IMR-90 (cell line): ENCODE measurements at places on chromosomes 1 and 21. TPM values are rescaled to one million over a fixed set of nuclear protein-coding genes. Genes with fewer than 3 reads are reported as not detected.

GRCh38 chr1:87150143-87150542, 178.5 kb upstream of the LMO4 start:
- DNase-seq: no peak

DNA sequence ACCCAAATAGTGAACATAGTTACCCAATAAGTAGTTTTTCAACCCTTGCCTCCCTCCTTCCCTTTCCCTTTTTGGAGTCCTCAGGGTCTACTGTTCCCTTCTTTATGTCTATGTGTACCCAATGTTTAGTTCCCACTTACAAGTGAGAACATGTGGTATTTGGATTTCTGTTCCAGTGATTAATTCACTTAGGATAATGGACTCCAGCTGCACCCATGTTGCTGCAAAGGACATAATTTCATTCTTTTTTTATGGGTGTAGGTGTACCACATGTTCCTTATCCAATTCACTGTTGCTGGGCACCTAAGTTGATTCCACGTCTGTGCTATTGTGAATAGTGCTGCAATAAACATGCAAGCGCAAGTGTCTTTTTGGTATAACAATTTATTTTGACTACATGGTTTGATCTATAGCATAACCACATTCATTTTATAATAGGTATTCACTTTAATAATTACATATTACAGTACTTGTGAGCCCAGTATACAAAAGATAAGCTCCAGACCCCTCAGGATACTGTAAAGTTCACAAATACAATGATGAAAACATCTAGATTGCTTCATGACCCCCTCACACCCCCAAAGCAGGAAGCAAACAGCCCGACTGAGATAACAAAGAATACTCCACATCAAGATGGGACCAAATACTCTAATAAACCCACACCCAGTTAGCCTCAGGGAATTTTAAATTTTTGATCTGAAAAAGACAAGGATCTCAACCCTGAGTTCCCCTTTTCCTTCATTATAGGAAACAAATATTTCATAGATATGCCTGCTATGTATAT, 45.3 kb downstream of the PUM1 start:
- DNase-seq: no peak

DNA sequence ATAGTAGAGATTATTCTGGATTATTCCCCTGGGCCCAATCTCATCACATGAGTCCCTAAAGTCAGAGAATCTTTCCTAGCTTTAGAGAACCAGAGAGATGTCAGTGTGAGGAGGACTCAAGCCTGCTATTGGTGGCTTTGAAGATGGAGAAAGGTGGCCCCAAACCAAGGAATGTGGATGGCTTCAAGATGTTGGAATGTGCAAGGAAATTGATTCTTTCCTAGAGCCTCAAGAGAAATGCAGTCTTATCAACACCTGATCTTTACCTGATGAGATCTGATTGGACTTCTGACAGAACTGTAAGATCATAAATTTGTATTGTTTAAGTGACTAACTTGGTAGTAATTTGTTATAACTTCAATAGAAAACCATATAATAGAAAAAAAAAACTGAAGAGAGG, 51.0 kb downstream of the NME7 start:
- DNase-seq: no peak

- DNase-seq: no peak
Measured at GRCh38 chr1:79044974-79045650, 38.6 kb upstream of the ADGRL4 start.

GRCh38 chr1:178633056-178633455, 92.0 kb upstream of the RALGPS2 start:
- peak; percentile 95 for DNase-seq

DNA sequence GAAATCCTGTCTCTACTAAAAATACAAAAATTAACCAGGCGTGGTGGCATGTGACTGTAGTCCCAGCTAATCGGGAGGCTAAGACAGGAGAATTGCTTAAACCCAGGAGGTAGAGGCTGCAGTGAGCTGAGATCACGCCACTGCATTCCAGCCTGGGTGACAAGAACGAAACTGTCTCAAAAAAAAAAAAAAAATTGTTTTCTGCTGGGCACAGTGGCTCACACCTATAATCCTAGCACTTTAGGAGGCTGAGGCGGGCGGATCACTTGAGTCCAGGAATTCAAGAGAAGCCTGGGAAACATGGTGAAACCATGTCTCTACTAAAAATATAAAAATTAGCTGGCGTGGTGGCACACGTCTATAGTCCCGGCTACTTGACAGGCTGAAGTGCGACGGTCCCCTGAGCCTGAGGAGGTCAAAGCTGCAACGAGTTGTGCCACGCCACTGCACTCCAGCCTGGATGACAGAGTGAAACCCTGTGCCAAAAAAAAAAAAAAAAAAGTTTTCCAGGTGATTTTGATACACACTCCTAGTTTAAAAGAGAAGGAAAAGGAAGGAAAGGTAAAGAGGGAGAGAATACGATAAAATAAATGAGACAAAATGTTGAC, 31.7 kb downstream of the ABL2 start:
- no peak for DNase-seq

DNA sequence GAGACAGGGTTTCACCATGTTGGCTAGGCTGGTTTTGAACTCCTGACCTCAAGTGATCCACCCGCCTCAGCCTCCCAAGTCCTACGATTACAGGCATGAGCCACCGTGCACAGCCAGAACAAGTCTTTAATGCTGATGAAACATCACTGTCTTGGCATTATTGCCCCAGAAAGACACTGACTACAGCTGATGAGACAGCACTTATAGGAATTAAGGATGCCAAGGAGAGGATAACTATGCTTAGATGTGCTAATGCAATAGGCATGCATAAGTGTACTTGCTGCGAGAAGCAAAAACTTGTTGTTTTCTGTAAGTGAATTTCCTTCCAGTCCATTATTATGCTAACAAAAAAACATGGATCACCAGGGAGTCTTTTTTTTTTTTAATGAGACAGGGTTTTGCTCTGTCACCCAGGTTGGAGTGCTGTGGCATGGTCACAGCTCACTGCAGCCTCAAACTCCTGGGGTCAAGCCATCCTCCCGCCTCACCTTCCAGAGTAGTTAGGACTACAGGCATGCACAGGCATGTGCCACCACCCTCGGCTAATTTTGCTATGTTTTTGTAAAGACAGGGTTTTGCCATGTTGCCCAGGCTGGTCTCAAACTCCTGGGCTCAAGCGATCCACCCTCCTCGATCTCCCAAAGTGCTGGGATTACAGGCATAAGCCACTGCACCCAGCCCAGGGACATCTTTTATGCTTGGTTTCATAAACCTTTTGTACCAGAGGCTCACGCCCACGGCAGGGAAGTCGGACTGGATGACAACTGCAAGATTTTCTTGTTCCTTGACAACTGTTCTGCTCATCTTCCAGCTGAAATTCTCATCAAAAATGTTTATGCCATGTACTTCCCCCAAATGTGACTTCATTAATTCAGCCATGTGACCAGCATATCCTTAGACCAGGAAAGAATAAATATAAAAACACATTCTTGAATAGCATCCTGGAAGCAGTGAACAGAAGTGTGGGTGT, 23.1 kb downstream of the RHEX start:
- DNase-seq: peak; percentile 43

- no peak for DNase-seq
Measured at GRCh38 chr1:38477811-38478210, 381.8 kb downstream of the RRAGC start.

DNA sequence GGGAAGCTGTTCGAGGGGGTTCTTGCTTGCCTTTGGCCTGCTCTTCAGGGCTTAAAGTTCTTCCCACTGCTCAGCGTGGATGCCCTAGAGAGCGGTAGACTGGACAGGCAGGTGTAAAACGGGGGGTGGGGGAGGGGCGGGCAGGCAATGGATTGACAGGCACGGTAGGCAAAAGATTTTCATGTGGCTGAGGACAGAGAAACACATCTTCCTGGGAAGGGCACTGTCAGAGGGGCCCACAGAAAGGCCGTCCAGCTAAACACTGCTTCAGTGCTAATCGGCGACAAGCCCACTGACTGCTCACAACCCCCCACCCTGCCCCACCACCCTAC, 412 bp downstream of the ABCA4 start:
- DNase-seq: no peak

- DNase-seq: no peak
Measured at GRCh38 chr1:61135291-61135690, 52.9 kb downstream of the NFIA start.

GRCh38 chr1:66197785-66198184, 336.2 kb upstream of the SGIP1 start:
- DNase-seq: no peak

DNA sequence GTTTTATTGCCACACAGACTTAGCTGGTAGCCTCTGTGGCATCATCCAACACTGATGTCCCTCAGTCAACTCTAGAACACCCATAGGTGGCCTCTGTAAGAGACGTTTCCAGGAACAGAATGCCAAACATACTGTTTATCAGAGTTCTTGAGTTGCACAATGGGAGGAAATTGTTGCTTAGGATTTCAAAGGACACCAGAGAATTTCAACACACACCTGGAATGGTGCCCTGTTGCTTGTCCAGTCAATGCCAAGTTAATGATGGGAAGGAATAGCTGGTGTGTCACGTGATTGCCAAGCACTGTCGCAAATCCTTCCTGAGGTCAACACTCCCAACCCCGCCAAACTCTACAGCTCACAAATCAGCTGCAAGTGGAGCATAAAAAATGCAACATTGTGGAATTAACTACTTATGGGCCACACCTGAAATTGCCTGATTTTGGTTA, 28.6 kb upstream of the DUSP23 start:
- peak; percentile 4 for DNase-seq

DNA sequence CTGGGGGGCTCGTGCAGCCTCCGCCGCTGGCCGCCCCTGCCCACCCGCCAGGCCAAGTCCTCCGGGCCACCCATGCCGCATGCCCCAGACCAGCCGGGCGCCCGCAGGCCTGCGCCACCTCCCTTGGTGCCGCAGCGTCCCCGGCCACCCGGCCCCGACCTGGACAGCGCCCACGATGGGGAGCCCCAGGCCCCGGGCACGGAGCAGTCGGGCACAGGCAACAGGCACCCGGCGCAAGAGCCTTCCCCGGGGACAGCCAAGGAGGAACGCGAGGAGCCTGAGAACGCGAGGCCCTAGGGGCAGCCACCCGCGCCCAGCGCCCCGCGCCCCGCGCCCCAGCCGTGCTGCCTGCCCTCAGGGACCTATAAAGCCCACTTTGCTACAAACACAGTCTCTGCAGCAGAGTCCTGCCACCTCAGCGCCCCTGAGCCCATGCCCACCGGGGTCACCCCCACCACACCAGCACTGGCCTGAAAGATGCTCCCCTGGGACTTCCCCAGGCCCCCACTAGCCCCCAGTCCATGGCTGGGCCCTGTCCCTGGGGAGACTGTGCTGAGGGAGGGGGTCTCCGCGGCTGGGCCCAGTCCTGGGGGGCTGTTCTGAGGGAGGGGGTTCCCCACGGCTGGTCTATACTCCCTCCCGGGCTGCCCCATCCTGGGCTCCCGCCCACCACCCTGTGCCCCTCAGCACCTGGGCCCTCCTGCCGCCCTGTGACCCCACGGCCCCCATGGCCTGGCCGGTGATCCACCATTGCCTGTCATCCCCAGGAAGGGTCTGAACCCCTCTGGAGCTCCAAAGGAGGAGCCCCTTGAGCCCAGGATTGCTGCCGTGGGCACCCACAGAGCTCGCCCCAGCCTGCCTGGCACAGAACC, 8.6 kb downstream of the TNFRSF18 start:
- no peak for DNase-seq

GRCh38 chr1:116219651-116220434, 108.6 kb downstream of the MAB21L3 start:
- no peak for DNase-seq

DNA sequence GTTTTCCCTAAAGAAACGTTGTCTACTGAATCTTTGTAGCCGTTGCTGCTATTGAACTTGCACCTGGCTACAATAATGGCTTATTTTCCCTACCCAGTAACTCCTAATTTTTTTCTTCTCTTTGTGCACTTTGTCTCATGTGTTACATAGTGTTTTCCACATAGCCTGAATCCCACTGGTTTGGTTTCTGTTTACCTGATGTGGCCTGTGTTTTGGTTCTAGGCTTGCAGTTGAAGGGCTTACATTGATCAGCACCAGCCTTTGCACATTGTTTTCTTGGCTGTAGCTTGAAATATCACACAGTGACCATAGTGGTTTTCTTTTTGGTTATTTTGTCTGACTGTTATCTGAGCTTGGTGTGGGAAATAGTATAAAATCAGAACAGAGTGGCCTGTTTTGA, 29.5 kb downstream of the ST3GAL3 start:
- no peak for DNase-seq

GRCh38 chr1:116680752-116681151, 13.2 kb upstream of the IGSF3 start:
- DNase-seq: no peak

- peak; percentile 79 for DNase-seq
Measured at GRCh38 chr21:35390013-35390776, 341.1 kb upstream of the RUNX1 start.

DNA sequence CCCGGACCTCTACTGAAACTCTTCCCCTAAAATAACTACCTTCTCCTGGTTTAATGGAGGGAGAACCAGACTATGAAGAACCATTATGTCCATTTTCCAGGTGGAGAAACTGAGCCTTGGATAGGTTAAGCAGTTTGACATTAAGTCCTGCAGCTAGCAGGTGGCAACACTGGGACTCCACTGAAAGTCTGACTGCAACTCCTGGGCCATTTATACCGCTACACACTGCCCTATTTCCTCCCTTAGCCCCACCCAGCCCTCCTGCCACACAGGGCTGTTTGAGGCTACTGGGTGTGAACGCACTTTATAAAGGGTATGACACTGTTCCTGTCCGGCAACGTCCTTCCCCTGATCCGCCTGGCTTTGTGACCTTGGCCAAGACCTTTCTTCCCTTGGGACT, 511 bp upstream of the INPP5B start:
- no peak for DNase-seq

GRCh38 chr1:21921100-21921875, 15.8 kb downstream of the HSPG2 start:
- DNase-seq: no peak

GRCh38 chr1:232600424-232601258, 29.3 kb downstream of the SIPA1L2 start:
- peak; percentile 58 for DNase-seq

- no peak for DNase-seq
Measured at GRCh38 chr1:101748077-101748476, 248.6 kb downstream of the OLFM3 start.

DNA sequence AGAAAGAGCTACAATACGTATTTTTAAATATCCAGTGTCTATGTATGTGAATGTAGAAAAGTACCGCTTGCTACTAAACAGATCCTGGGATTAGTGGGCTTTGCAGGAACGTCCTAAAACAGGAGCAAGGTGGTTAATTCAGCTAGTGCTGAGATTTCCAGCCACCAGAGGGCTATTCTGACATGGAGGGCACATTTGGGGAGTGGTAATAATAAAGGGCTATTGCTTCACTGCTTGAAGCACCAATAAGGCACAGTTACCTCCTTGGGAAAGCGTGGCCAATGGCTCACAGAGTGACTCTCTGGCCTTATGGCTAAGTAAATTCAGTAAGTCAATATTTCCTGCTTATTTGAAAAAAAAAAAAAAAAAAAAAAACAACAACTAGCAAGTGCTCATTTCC, 152.4 kb downstream of the GABPA start:
- no peak for DNase-seq

- DNase-seq: peak; percentile 66
Measured at GRCh38 chr1:89843273-89844130, 22.7 kb downstream of the LRRC8D start.

GRCh38 chr1:245404952-245405351, 250.2 kb downstream of the KIF26B start:
- no peak for DNase-seq

DCST1 gene
- not detected in 2 replicates for total RNA-seq

GJB5 gene
- not detected in 2 replicates for total RNA-seq

CLEC20A gene
- not detected in 2 replicates for total RNA-seq

ARHGEF2 gene
- 81.4 and 91.8 TPM in 2 replicates for total RNA-seq

KCNH1 gene
- 0.54 and 0.56 TPM in 2 replicates for total RNA-seq

NBPF6 gene
- total RNA-seq: not detected in 2 replicates

RRAGC gene
- 7.2 and 11.7 TPM in 2 replicates for total RNA-seq

ICOSLG gene
- under 0.01 TPM in 2 replicates for total RNA-seq

PGLYRP4 gene
- not detected in 2 replicates for total RNA-seq

LIN28A gene
- total RNA-seq: not detected in 2 replicates

SPRR2A gene
- total RNA-seq: not detected in 2 replicates

PAQR7 gene
- 8.3 and 9.0 TPM in 2 replicates for total RNA-seq
